ENCODE measurements at places on chromosomes 13 and 19.

- DNase-seq: no peak
These were observed 35.5 kb upstream of the TMEM255B start for GRCh38 chr13:113723410-113724015.

DNA sequence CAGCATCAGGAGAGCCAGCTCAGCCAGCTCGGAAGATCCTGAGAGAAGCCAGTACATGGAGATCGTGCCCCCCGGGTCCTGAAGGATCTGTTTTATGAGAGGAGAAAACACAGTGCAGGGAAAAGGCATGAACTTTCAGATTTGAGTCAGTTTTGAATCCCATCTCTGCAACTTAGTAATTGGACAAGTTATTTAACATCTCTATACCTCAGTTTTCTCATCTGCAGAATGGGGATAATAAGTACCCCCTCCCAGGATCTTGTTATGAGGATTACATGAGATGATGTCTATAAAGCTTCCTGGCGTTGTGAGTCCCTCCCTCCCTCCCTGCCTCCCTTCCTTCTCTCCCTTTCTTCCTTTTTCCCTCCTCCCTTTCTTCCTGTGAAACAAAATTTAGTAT lies 40.1 kb upstream of the GTF3A start:
- no peak for DNase-seq

DNA sequence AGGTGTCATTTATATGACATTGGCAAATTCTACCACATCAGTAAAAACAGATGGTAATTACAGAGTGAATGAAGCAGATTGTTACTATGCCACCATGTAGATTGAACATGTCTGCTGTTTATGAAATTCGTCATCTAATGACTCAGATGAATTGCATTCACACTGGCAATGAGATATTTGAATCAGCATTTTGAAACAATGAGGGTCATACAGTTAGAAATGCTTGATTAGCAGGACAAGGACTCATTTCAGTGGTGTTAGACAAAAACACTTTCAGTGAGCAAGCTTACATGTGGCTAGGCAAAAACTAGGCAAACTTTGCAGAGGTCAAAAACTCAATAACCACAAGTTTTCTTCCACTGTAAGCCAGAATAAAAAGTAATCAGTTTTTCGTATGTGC lies 1165.0 kb downstream of the SLITRK1 start:
- no peak for DNase-seq

DNA sequence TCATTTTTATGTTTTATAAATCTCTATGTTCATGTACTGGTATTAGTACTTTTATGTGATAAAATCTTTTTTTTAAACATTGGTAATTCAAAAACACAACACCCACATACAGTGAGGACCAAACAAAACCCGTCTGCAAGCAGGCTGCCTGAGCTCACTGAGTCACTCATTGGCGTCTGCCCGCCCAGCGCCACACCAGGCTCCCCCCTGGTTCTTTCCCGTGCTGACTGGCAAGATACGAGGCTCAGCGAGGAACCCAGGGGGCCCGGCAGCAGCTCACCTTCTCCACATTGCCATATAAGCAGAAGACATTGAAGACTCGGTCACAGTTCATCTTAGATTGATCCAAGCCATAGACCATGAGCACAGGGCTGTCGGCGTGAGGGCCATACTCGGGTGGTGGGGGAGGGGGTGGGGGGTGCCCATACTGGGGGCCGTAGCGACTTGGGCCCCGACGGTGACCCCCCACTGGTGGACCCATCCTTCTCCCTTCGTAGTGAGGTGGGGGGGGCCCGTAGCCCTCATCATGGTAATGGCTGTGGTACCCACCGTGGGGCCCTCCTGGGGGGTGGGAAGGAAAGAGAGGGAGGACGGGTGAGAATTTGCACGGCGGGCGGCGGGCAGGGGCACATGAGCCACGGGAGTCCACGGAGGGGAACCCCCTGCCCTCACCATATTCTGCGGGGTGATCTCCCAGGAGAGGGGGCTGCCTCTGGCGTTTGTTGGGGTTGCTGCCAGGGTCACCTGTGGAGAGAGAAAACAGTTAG lies 8.4 kb upstream of the ECH1 start:
- no peak for DNase-seq
